AG20443 (cell line): ENCODE measurements at places on chromosomes 2 and 18.

- peak; percentile 74 for DNase-seq
Observed at GRCh38 chr2:177604271-177605065, 211.9 kb downstream of the AGPS start.

DNA sequence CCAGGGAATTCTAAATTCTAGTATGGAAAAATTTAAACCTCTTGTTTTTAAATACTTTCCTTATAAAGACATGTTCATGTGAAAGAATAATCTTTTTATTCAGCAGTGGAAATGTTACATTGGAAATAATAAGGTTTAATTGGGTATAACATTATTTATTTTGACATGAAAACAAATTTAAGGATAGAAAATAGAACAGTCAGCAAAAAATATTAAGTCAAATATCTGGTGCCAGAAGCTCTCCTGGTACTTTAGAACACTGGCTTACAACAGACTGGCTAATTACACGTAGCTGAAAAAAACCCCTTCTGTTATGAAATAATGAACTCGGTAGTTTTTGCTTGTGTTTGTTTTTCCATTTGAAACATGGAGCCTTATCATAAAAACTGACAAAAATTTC is 447.9 kb downstream of the DSEL start:
- DNase-seq = no peak

- DNase-seq = peak; percentile 63
Observed at GRCh38 chr18:54444319-54444914, 86.7 kb downstream of the C18orf54 start.

GRCh38 chr2:241225983-241226382 is 37.5 kb downstream of the ANO7 start:
- DNase-seq = no peak

DNA sequence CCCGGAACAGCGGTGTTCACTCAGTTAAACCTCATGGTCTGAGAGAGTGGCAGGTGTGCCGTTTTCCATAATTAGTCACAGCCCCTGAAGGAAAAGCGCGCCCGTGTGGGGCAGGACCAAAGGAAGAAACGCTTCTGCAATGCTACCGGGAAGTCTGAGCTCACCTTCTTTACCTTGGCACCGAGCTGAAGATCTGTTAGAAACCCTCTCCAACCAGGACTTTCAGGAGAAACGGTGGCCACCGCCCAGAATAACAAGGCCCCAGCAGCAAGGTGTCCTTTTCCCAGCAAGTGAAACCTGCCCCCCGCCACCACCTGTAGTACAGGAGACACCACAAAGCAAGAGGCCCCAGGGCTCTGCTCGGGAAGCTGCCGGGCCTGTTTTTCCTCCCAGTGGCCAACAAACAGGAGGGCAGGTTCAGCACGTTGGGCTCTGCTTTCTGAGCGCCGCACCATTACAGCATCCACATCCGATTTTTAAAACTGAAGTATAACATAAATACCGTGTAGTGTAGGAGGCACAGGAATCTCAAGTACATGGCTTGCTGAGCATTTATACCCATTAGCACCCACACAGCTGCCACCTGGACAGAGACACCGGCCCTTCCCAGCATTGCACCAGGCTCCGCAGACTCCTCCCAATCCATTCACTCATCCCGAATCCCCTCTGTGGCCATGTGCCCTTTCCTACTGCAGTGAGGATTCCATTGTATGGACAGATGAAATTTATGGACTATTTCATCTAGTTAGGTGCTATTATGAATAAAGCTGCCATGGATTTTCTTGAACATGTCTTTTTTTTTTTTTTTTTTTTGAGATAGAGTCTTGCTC is 121.8 kb upstream of the RIOK3 start:
- no peak for DNase-seq

- DNase-seq = no peak
Observed at GRCh38 chr2:117917223-117917917, 96.5 kb downstream of the CCDC93 start.

DNA sequence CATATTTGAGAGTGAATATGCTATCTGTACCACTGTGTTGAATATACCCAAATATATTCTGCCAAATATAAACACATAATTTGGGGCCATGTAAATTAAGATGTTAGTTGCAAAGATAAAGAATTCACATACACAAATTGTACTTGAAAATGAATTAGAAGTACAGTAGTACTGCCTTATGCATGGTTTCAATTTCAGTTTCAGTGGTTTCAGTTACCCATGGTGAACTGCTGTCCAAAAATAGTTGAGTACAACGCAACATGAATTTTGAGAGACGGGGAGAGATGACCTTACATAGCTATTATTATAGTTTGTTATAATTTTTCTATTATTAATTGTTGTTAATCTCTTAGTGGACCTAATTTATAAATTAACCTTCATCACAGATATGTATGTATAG is 1313.0 kb upstream of the FAM98A start:
- DNase-seq = no peak

GRCh38 chr2:216214768-216215167 is 105.6 kb downstream of the XRCC5 start:
- no peak for DNase-seq

GRCh38 chr2:42876326-42876751 is 84.0 kb upstream of the HAAO start:
- no peak for DNase-seq

GRCh38 chr2:42928692-42929545 is 136.5 kb upstream of the HAAO start:
- peak; percentile 53 for DNase-seq
